Esophagus squamous epithelium (tissue), 5 donors: ENCODE measurements at places on chromosomes 3 and 15. TPM values are rescaled to one million over a fixed set of nuclear protein-coding genes. Genes with fewer than 3 reads are reported as not detected.

The MYL3 gene
- 1.1 TPM for total RNA-seq

The TM4SF4 gene
- not detected for total RNA-seq

The GALNT15 gene
- total RNA-seq, result 63.9 TPM

The CAND2 gene
- total RNA-seq, result 0.91 TPM

The ZNF710 gene
- 27.4 TPM for total RNA-seq

The NMB gene
- total RNA-seq, result 20.6 TPM

The BCL2A1 gene
- not detected for total RNA-seq

The POPDC2 gene
- 0.18 TPM for total RNA-seq

The DNAJC17 gene
- 13.9 TPM for total RNA-seq

The PHLDB2 gene
- 19.8 TPM for total RNA-seq

The TERC gene
- total RNA-seq, result 186 TPM

The MYRIP gene
- total RNA-seq, result 3.1 TPM

The FAM107A gene
- total RNA-seq, result 3.9 TPM

The GOLGA6A gene
- total RNA-seq, result not detected

The COX17 gene
- 10.8 TPM for total RNA-seq

The ADAMTSL3 gene
- total RNA-seq, result 0.11 TPM

The MST1R gene
- 10.1 TPM for total RNA-seq

The TM6SF1 gene
- 3.4 TPM for total RNA-seq

The APOD gene
- total RNA-seq, result 13.6 TPM

The ARL14 gene
- 0.70 TPM for total RNA-seq

The PEX5L gene
- not detected for total RNA-seq

The CCDC71 gene
- total RNA-seq, result 24.7 TPM

The DBR1 gene
- total RNA-seq, result 10.8 TPM

The SLC28A1 gene
- total RNA-seq, result not detected

The TGM5 gene
- total RNA-seq, result 6.7 TPM

The ITIH3 gene
- 1.3 TPM for total RNA-seq

The KAT2B gene
- total RNA-seq, result 27.1 TPM

The GP5 gene
- total RNA-seq, result not detected

The UACA gene
- total RNA-seq, result 18.3 TPM

The C3orf62 gene
- 3.3 TPM for total RNA-seq

The LRRN1 gene
- 0.47 TPM for total RNA-seq

The CCNB2 gene
- total RNA-seq, result 12.8 TPM

The DYNLT2B gene
- 6.9 TPM for total RNA-seq
